ENCODE measurements at places on chromosomes 6 and 20. TPM values are rescaled to one million over a fixed set of nuclear protein-coding genes. Genes with fewer than 3 reads are reported as not detected.

Gene IPCEF1
- total RNA-seq = under 0.01 TPM

Gene C20orf96
- 7.9 TPM for total RNA-seq

Gene PRKN
- 7.4 TPM for total RNA-seq

Gene LGSN
- not detected for total RNA-seq

Gene MRPS10
- 41.5 TPM for total RNA-seq

Gene CHRNA4
- not detected for total RNA-seq

Gene MRPL18
- 107 TPM for total RNA-seq

Gene SH3BGRL2
- 3.1 TPM for total RNA-seq

Gene WFDC2
- total RNA-seq = not detected

Gene ZBTB12
- 9.8 TPM for total RNA-seq

Gene TBCC
- 52.5 TPM for total RNA-seq

Gene CYP24A1
- total RNA-seq = not detected

Gene LHFPL5
- total RNA-seq = not detected

Gene CLIC5
- total RNA-seq = not detected

Gene CALHM5
- total RNA-seq = 6.3 TPM

Gene KHDC1L
- total RNA-seq = not detected

Gene C6orf15
- total RNA-seq = not detected

Measured in smooth muscle cell of trachea (primary cell).